ENCODE measurements at places on chromosomes 4 and X.

- DNase-seq, result peak; percentile 18
Measured at GRCh38 chr4:174763454-174764104, 65.5 kb downstream of the GLRA3 start.

GRCh38 chr4:8478371-8478770 lies 37.8 kb downstream of the TRMT44 start:
- no peak for DNase-seq

GRCh38 chr4:157459785-157460184 lies 239.3 kb downstream of the GRIA2 start:
- no peak for DNase-seq

DNA sequence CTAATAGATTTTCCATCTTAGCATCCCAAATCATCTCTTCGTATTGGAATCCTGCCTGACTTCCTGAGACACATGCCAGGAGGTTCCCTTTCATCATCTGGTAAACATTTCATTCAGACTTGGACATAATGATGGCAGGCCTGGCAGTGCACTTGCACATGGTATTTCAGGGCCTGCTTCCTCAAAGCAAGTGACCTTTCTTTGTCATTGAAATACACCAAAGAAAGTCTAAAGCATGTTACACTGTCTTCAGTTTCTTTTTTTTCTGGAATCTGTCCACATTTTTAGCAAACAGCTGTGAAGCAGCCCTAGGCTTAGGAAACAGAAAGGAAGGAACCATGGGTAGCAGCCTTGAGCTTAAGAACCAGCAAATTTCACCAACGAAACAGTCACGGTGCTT lies 205.9 kb upstream of the VCX start:
- DNase-seq, result no peak

DNA sequence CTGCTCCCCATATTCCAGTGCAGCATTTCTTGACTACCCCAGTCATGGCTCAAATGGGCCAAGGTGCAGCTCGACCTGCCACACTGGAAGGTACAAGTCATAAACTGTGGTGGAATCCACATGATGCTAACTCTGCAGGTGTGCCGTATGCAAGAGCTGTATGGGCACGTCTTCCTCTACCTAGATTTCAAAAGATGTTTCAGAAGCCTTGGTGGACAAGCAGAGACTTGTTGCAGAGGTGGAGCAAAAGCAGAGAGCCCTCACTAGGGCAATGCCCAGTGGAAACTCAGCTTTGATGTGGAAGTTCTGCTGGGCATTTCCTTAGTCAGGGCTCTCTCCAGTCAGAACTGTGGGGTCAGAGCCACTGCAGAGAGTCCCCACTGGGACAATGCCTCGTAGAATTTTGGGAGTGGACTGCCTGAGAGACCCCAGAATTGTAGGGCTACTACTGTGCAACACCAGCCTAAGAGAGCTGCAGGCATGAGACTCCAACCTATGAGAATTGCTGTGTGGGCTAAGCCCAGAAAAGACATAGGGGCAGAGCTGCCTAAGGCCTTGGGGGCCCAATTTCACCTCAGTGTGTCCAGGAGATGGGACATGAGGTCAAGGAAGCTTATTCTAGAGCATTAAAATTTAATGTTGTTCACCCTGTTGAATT lies 65.7 kb downstream of the BEX3 start:
- DNase-seq, result no peak

GRCh38 chr4:184355111-184355604 lies 119.2 kb downstream of the IRF2 start:
- peak; percentile 92 for DNase-seq

DNA sequence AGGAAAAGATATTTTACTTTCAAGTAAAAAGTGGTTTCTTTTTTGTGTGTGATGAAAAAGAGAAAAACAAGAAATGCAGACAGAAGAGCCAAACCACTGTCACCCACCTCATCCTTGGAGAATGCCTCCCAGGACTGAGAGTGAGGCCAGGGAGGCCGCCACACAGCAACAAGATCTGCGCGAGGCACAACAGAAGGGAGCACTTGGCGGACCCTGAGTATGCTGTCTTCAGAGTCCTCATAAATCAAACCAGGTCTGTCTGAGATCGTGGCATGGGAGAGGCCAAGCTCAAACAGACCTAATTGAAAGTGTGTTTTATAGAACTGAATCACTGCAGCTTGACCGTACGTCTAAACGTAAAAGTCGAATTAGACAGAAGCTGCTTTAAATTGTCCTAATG lies 134.3 kb upstream of the VCX2 start:
- peak; percentile 13 for DNase-seq

DNA sequence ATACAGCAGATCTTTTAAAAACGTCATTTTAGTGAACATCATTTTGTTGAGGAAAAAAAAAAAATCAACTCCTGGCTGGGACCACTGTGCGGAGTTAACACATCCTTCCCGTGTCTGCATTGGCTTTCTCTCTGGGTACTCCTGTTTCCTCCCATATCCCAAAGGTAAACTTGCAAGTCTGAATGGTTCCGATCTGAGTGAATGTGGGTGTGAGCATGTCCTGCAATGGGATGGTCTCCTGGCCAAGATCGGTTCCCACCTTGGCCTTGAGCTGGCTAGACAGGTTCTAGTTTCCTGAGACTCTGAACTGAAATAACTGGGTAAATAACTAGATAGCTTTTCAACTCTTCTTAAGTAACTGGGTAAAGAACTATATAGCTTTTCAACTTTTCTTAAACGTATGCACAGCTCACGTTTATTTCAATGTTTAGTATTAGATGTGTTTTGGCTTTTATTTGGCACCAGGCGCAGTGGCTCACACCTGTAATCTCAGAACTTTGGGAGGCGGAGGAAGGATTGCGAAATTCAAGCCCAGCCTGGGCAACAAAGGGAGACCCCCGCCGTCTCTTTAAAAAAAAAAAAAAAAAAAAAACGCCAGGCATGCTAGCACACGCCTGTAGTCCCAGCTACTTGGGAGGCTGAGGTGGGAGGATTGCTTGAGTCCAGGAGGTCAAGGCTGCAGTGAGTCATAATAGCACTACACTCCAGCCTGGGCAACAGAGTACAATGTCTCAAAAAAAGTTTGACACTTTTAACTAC lies 14.0 kb downstream of the RBMX start:
- DNase-seq, result no peak

- DNase-seq, result no peak
Measured at GRCh38 chr4:45648846-45649245, 475.0 kb downstream of the GABRG1 start.

GRCh38 chr4:133483600-133484246 lies 334.6 kb downstream of the PCDH10 start:
- DNase-seq, result peak; percentile 42

- DNase-seq, result no peak
Measured at GRCh38 chr4:66949419-66949818, 595.9 kb downstream of the CENPC start.

GRCh38 chrX:13165266-13166189 lies 121.1 kb upstream of the FAM9C start:
- DNase-seq, result no peak

GRCh38 chrX:53795576-53795975 lies 109.1 kb upstream of the HUWE1 start:
- DNase-seq, result no peak

DNA sequence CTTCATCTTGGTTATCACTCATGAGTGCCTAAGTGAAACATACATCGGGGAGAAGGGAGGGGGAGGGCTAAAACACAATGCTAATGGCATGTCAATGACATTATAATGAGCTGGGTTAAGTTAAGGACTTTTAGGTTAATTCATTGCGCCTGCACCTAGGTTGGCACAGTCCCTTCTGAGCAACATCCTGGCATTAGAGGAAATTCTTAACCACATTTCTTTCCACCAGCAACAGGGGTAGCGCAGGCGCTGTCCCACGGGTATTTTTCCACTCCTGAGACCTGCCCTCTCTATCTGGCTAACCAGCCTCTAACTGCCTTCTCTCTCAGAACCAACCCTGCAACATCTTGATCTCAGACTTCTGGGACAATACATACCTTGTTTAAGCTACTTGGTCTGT lies 39.0 kb upstream of the PROM1 start:
- DNase-seq, result no peak

DNA sequence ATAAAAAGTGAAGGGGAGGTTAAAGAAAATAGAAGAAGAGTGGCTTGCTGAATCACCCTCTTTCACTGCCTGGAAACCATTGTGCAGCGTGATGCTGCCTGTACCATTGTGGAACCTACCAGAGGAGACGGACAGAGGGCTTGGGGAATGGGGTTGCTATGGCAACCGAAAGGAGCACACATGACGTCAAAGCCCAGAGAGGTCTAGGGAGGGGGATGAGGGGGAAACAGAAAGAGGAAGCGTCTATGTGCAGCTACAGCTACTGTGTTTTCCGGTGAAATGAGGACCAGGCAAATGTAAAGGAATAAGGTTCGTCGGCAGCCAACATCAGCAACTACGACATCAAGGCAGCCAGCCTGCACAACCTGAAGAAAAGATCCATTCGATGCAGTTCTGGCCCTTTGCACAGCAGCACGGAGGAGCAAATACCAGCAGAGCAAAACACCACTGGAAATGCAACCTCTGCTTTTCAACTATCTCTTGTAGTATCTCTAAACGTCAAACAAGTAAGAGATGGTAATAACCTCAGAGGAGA lies at the start of gene MAPK10:
TSS of gene MAPK10 (minus strand) at position 110 of the 535 bp plus-strand sequence.
- peak; percentile 86 for DNase-seq

GRCh38 chr4:182255441-182256190 lies 12.4 kb downstream of the TENM3 start:
- DNase-seq, result no peak

DNA sequence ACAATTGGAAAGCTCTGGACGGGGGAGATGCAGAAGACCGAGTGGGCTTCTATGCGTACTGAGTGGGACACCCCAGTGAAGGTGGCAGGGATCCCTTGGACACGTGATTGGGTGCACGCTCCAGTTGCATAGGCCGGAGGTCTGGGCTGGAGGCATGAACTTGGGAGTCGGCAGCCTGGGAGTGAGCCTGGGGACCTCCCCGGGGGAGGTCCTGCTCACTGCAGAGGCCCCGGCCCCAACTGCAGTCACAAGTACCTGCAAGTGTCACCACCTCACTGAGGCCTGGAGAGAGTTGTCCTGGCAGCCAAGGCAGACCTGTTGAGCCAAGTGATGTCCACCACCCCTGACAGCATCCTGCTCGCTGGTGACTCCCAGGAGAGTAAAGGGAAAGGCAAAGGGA lies 49.3 kb upstream of the HMX1 start:
- DNase-seq, result no peak

GRCh38 chrX:34401411-34401810 lies 255.7 kb downstream of the TMEM47 start:
- peak; percentile 5 for DNase-seq

DNA sequence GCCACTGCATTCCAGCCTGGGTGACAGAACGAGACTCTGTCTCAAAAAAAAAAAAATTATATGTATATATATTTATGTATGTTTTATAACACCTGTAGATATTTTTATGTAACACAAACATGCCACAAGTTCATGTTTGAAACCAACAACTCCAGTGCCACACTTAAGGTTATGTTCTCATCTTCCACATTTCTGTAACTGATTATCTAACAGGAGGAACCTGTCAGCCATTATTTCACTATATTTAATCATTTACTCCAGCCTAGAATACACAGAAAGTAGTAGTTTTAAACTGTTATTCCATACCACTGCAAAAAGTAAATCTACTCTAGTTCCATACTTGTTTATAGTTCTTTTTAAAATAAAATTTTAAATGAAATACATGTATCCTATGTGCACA lies 32.3 kb downstream of the MCUB start:
- no peak for DNase-seq

DNA sequence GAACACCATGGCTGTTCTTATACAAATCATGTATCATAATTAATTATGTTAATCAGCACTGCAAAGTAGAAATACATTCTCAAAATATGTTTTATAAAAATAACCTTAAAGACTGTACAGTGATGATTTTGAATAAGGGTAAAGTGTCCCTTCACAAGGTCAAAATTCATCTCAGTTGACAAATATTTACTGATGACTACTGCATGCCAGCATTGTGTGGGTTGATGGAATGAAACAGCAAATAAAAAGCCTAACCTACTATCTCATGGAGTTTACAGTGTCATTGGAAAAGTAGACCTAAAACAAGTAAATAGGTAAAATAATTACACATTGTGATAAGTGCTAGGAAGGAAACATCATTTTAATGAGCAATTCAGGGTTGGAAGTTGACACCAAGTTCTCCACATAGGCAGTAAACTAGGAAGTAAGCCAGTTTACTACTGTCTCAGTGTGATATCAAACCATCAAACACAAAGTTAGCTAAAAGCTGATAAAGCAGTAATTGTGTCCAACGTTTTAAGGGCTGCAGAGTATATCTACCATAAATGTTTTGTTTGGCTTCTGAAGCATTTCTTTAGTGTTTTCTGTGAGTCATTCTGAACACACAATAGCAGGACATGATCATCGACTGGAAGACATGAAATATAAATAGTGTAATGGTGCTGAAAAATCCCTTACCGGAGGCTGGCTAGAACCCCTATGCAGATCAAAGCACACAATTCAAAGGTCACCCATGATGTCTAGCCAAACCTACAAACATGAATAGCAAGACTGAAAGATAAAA lies 221.8 kb downstream of the DACH2 start:
- no peak for DNase-seq

DNA sequence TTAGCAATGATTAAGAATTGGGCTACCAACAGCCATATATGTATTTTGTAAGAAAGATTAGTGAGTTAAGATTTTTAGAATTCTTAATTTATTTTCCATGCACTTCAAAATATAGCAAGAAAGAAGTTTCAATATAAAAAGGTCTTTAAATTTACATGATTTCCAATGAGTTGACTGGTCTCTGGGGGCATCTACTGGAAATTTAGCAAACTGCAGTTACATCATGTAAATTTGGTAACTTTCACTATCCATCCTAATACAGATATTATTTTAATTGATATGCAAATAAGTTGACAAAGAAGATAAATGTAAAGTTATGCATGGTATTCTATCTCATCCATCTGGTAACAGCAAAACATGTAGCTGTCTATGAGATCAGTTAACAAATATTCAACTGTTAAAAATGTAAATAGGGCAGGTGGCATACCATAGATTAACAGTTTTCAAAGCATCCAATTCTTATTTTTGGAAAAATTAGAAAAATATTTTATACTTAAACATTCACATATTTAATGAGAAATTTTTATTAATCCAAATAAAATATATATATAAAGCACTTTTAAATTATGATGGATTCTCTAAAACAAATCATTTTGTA lies 29.1 kb downstream of the TTC29 start:
- peak; percentile 33 for DNase-seq

- peak; percentile 10 for DNase-seq
Measured at GRCh38 chr4:107740381-107740780, 20.3 kb upstream of the PAPSS1 start.

DNA sequence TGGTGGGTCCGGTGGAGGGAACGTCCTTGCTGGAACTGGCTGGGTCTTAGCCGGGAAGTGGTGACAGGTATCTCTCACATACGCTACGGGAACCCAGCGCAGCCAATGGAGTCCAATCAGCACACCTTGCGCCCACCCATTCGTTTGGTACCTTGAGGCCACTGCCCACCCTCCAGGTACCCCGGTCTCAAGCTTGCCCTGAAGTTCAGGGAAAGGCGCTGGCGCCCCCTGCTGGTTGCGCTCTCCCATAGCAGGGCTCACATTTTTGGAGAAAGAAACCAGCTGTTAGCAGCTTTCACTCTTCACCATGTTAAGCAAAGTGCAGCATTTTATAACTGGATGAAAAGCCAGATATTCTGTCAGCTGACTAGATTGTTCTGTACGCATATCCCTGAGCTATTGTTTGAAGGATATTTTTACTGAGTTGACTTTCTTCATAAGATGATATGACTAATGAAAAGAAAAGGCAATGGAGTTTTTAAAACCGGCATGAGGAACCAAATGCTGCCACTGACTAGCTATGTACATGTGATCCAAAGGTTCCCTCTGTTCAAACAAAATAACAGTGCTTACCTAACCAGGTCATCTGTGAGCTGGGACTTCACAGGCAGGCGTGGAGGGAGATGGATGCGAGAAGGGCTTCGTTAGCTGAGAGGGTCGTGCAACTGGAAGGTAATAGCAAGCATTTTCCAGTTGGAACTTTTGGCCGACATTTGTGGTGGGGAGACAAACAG lies 43.7 kb downstream of the OTOP1 start:
- peak; percentile 3 for DNase-seq

Measured in fibroblast of skin of right biceps (primary cell).